ENCODE measurements at places on chromosomes 5 and 9. TPM values are rescaled to one million over a fixed set of nuclear protein-coding genes. Genes with fewer than 3 reads are reported as not detected.

The BRINP1 gene
- total RNA-seq, result 14.0 TPM

The ADRB2 gene
- total RNA-seq, result not detected

The KIF20A gene
- 8.7 TPM for total RNA-seq

The ANKDD1B gene
- total RNA-seq, result 2.3 TPM

The SLC34A1 gene
- not detected for total RNA-seq

All from glutamatergic neuron (in vitro differentiated cells).